ENCODE measurements at places on chromosomes 6 and 20.

DNA sequence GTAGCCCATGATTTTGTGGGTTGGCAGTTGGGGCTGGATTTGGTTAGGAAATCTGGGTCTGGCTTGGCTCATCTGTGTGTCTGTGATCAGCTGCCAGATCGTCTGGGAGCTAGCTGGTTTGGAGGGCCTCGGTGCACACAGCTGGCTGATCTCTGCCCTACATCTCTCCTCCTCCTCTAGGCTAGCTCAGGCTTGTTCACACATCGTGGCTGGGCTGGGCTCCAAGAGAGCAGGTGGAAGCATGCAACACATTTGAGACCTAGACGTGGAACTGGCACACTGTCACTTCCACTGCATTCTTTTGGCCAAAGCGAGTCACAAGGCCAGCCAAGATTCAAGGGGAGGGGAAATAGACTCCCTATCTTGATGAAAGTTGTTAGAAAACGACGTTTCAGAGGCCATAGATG lies 15.9 kb downstream of the NDUFAF5 start:
- DNase-seq, result no peak

- DNase-seq, result no peak
These were observed 30.8 kb downstream of the GSTA4 start for GRCh38 chr6:52964318-52964717.

GRCh38 chr6:32484614-32484998 lies 44.9 kb downstream of the HLA-DRA start:
- no peak for DNase-seq

DNA sequence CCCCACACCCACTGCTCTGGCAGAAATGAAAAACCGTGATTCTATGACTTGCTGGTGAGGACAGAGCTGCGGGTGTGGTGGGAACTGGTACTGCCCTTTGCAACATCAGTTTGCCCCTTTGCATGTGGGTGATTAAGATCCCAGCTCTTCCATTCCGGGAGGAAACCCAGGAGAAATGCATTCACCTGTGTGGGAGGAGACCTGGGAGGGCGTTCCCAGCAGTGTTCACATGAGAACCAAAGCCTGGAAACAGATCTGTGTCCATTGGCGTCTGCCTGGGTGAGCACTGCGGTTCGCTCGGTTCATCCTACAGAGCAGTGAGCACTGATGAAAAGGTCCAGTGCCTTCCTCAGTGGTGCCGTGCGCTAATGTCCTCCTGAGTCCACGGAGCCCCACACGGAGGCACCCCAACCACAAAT lies 89.7 kb downstream of the SMOC2 start:
- DNase-seq, result no peak

GRCh38 chr6:154539593-154540269 lies 29.2 kb upstream of the CNKSR3 start:
- no peak for DNase-seq

DNA sequence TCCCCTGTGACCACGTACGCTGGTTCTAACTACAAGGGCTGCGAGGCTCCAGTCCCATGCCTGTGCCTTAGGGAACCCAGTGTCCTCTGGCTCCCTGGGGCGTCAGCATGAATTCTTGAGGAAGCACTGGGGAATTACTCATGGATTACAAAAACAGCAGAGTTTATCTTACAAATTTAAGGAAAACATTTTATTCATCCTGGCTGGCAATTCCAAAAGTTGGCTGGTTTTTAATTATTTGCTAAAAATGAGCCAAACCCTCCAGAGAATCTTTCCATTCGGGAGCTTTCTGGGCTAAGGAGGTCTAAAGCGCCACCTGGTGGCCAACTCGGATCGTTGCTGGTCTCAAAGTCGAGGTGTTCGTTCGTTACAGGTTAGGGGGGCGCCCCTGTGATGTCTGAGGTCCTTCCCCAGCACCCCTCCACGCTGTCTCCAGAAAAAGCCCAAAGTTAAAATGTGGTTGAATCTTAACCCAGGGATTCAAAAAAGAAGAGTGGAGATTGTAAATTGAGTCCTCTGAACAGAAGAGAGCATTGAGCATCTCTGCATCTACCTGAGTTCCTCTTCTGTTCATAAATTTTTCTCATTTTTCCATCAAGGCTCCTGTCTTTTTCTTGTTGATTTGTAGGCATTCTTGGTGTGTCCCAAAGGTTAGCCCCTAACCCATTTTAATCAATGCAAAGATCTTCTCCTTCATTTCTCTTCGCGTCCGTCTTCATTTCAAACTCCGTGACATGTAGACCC lies 99.4 kb downstream of the BFSP1 start:
- peak; percentile 16 for DNase-seq

- no peak for DNase-seq
These were observed 4.9 kb downstream of the TOMM34 start for GRCh38 chr20:44955270-44955669.

GRCh38 chr20:22954661-22955060 lies 80.5 kb upstream of the SSTR4 start:
- no peak for DNase-seq

GRCh38 chr6:155174576-155175211 lies 89.1 kb upstream of the CLDN20 start:
- peak; percentile 49 for DNase-seq

DNA sequence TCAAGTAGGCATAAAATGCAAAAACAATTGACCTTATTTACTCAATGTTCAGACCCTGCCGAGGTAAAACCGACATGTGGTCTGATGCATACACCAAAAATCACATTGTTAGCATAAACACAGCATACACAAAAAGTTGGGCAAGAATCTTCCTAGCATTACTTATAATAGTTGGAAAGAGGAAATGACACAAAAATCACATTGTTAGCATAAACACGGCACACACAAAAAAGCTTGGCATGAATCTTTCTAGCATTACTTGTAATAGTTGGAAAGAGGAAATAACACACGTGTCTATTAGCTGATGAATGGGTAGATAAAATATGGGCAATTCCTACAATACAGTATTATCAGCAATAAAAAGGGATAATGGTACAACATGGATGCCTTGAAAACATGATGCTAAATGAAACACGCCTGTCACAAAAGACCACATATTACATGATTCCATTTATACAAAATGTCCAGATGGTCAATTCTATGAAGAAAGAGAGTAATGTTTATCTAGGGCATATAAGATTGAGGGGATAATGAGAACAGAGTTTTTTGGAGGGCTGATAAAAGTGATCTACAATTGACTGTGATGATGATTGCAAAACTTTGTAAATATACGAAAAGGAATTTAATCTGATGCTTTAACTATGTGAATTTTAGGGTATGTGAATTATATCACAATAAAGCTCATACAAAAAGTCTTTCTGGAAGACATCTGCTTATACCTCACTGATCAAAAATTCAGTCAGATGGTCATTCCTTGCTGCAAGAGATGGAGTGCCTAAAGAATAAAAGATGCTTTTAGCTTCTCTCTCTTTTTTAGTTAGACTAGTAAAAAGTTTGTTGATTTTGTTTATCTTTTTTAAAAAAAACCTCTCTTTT lies 1019.5 kb upstream of the CITED2 start:
- no peak for DNase-seq

All from naive thymus-derived CD4-positive, alpha-beta T cell (primary cell).